Fibroblast of skin of right quadriceps (primary cell): ENCODE measurements at places on chromosomes 3 and 15.

DNA sequence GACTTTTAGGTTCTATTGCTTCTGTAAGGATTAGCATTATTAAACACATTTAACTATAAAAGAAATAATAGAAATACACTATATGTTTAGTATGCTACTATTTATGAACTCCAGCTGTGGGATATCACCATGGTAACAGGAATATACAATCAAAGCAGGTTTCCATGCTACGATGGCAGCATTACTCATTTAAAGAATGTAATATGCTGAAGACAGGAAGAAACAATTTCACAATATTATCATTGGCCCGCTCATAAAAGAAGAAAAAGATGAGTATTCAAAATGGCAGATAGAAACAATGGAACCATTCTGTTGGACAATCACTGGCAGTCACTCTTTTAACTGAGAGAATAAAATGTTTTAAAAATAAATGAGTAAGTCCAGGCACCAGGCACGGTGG is 153.4 kb downstream of the CBLB start:
- DNase-seq: peak; percentile 78

- no peak for DNase-seq
Measured at GRCh38 chr3:170270282-170270881, 48.2 kb downstream of the PRKCI start.

GRCh38 chr15:44087578-44088465 is 107.2 kb downstream of the FRMD5 start:
- DNase-seq: peak; percentile 89

GRCh38 chr15:49985463-49985862 is 133.6 kb downstream of the ATP8B4 start:
- no peak for DNase-seq

DNA sequence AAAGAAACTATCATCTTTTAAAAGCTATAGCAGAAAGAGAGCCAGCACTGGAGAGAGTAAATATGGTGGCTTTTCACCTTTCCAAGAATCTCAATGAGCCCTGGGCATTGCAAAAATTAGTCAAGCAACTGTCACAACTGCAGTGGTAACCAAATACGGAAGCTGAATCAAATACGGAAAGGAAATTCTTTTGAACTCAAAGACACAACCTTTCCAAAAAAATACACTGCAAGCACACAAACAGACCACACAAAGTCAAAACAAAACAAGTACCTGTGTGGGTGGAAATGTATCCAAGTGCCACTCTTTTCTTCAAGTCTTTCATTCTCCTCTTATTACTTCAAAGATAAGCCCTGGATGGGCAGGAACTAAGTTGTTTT is 17.6 kb downstream of the VGLL4 start:
- no peak for DNase-seq

- DNase-seq: peak; percentile 60
Measured at GRCh38 chr3:134600685-134601463, 49.9 kb downstream of the KY start.

GRCh38 chr3:81245043-81245442 is 516.4 kb downstream of the GBE1 start:
- peak; percentile 7 for DNase-seq

GRCh38 chr3:53775018-53775417 is 71.2 kb downstream of the CHDH start:
- DNase-seq: no peak

DNA sequence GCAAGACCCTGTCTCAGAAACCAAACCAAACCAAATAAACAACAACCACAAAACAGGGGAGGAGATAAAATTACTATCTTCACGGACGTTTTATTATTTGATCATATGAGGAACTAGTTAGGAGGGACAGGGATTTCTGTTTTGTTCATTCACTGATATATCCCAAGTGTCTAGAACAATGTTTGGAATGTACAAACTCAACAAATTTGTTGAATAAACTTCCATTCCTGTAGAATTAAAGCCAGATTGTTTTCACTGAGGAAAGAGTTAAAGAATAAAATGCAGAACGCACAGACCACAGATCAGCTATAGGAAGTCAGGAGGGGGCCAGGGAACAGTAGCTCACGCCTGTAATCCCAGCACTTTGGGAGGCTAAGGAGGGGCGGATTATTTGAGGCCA is 6.5 kb upstream of the STRC start:
- peak; percentile 41 for DNase-seq

DNA sequence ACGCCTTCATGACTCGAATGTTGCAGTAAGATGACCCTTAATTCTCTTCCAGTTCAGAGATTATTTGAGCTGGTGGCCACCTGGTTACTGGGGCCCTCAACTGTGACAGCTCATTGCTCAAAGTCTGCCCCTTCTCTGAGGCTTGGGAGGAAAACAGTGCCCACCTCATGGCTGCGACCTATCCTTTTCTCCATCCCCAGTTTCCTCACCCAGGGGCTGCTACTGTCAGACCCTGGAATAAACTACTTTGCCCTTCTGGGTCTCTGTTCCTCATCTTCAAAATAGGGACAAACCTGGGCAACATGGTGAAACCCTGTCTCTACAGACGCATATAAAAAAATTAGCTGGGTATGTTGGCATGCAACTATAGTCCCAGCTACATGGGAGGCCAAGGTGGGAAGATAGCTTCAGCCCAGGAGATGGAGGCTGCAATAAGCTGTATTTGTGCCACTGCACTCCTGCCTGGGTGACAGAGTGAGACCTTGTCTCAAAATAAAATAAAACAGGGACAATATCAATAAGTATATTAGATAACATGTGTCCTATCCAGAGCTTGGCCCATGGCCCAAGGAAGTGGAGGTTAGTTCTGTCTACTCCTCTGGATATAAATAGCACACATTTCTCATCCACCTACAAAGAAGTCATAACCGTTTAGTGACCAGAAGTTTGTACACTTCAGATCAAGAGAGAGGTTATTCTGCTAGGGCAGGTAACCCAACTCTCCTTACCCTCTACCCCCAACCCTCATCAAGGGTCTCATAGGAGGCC is 2.2 kb upstream of the RASL12 start:
- no peak for DNase-seq

GRCh38 chr3:141411251-141411771 is 43.0 kb downstream of the ZBTB38 start:
- DNase-seq: no peak
